ENCODE measurements at places on chromosomes 2 and 18.

DNA sequence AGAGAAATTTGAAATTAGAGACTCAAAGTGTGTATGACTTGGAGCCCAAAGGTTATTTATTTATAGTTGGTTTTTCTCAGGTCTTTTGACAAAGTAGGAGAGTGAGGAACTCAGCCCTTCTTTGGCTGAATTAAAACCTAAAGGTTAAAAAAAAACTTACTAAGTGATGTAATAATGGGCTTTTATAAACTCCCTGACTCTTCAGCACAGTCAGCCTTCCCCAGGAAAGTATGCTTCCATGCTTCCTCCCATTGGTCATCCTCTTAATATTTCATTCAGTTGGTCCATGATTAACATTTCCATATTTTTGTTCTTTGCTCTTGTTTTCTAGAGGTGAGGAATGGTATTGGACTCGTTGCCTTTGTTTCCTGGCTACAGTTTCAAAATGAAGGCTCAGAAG lies 7.2 kb downstream of the ARPC2 start:
- DNase-seq, result no peak

- DNase-seq, result no peak
Observed at GRCh38 chr2:240632306-240632721, 7.0 kb downstream of the GPR35 start.

GRCh38 chr2:190530248-190530900 lies 4.1 kb downstream of the NEMP2 start:
- no peak for DNase-seq

GRCh38 chr2:3619033-3619432 lies 24.1 kb downstream of the COLEC11 start:
- DNase-seq, result no peak

GRCh38 chr2:162233197-162233596 lies 10.0 kb downstream of the FAP start:
- DNase-seq, result no peak

- DNase-seq, result no peak
Observed at GRCh38 chr2:91442246-91442905, 2750.9 kb downstream of the RPIA start.

Data from substantia nigra (tissue), 51 donors.